ENCODE measurements at places on chromosomes 3 and 15.
A peak's percentile ranks its signal among the peaks of the same experiment; 100 is the strongest.

DNA sequence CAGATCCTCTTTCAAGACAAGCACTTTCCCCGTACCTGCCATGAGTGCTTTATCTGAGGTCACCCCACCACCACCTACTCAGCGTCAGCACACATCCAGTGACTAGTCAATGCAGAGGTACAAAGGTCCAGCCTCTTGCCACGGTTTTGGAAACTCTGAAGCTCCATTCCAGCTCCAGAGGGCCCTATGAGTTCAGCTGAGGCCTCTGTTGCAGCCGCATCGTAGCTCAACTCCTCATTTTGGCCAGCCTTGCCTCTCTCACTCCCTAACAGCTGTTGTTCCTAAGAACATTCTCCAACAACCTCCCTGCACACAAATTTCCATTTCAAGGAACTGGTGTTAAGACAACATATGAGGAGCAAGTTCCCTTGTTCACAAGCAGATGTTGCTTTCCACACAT is 405.1 kb upstream of the PROK2 start:
- no peak for ATAC-seq

GRCh38 chr3:46950650-46951241 is 25.8 kb downstream of the CCDC12 start:
- ATAC-seq: no peak

DNA sequence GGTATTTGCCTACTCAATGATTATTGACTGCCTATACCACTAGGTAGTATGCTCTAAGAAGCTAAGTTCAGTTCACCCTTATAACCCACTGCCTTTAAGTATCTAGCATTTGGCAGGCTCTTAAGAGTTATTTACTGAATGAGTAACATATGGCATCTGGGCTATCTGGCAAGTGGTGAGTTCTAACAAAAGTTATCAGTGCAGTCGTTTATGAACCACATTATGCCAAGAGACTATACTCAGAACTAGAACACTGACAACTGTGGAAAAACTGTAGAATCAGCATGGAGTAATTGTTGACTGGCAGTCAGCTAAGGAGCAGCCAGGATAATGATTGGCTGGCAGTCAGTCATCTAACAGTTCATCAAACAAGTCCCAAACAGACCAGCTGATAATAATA is 25.8 kb downstream of the RAF1 start:
- no peak for ATAC-seq

- ATAC-seq: no peak
These were observed 142.6 kb downstream of the RPLP1 start for GRCh38 chr15:69595009-69595791.

GRCh38 chr3:14906355-14906971 is 40.9 kb upstream of the NR2C2 start:
- no peak for ATAC-seq

GRCh38 chr15:99492716-99493115 is 73.1 kb upstream of the MEF2A start:
- no peak for ATAC-seq

- no peak for ATAC-seq
These were observed 21.7 kb downstream of the FBLN2 start for GRCh38 chr3:13570391-13571194.

GRCh38 chr15:48176957-48177356 is 1.1 kb downstream of the MYEF2 start:
- ATAC-seq: no peak

- ATAC-seq: peak; percentile 56
These were observed 69.4 kb downstream of the SRGAP3 start for GRCh38 chr3:9179826-9180763.

- no peak for ATAC-seq
These were observed 13.6 kb downstream of the PTH1R start for GRCh38 chr3:46891132-46891531.

DNA sequence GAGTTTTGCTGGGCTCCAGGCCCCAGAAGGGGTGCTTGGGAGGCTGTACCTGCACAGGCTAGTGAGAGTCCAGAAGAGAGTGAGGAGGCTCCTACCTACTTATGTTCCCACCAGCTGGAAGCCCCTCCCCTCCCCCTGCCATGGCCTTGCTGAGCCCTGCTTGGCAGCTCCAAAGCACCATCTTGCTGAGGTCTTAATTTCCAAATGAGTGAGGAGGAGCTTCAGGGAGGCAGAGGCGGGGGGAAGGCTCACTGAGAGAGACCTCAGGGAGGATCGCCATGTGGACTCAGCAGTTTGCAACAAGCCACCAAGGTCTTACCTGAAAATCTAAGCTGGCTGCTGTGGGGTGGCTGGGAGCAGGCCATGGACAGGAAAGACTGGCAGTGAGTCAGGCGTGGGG is 8.7 kb upstream of the CACNA2D2 start:
- ATAC-seq: no peak

DNA sequence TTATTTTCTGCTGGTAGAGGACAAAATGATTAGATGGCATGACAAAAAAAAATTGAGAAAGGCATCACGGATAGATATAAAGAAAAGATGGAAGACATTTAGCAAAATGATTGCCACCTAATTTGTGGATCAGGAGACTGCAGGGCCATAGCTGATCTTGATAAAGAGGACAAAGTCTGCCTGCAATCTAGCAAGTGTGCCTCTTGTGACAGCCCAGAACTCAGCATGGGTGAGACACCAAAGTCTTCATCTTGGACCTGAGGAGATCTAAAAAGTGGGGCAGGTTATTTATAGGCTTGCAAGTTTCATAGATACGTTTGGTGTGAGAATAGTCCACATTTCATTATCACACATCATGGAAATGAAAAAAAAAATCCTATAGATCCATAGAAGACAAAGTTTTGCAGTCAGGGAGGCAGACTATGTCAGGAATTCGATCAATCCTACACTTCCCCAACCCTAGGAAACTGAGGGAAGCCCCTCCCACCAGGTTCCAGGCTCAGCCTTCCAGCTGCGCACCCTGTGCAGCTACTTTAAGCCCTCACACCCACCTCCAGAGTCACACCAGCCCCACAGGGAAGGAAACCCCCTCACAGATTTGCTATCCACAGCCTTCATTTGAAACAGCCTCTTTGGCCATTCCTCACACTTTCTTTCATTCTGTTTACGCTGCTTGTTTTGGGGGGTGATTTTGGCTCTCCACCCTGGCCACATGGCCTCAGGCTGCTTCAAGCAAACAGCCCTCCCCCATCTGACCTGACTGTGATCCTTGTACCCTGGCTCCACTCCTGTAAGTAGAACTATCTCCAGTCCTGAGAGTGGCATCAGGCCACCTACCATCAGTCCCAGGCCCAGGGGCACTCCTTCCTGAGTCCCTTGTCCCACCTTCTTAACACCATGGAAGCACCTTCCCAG is 28.1 kb upstream of the KLHL6 start:
- no peak for ATAC-seq

DNA sequence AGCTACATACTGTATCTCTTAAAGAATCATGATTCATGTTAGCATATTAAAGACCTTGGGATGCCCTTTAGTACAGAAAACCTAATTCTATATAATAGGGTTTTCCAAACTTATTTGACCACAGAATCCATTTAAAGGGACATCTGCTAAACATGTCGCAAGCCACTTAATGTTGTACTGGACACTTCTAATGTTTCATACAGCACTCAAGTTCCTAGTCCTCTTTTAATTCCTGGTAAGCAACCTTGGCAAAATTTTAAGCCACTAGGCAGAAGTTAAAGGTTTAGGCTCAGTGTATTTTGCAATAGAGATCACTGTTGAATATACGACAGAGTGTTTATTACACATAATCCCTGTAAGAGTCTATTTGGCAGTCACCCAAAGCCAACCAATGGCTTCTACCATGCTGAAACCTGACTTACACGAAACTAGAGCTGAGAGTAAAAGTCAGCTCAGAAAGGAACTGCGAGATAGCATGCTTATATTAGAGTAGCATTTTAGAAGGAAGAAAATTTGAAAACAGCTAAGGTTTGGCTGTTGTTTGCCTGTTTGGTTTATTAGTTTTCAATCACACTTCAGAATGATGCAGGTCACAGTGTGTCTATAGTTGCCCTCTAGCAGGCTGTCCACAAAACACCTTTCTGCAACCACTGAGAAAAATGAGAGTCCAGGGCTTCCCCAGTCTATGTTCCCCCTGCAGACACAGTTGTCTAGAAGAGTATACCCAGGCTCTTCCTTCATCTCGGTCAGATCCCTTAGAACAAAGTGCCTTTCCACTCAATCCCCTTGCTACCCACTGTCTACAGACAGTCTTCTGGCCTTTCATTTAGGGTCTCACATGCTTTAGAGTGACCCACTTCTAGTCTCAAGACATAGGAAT is 104.4 kb downstream of the FMN1 start:
- no peak for ATAC-seq

GRCh38 chr15:92226020-92226612 is 167.6 kb upstream of the ST8SIA2 start:
- ATAC-seq: peak; percentile 51

DNA sequence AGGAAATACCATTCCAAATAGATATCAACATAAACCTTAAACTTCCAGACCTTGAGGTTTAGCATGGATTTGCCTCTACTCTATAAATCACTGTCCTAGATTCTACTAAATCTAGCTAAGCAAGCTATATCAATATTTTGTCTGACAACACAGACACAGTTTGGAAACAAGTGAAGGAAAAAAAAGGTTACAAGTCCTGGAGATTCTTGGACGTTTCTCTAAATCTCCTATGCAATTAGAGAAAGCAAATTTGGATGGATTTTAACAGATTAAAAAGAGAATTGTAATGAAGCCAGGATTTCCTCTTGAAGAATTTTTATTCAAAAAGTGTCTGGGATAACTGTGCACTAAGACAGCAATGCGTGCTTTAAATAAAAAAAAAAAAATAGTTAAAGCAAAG is 441.1 kb upstream of the DPH6 start:
- ATAC-seq: no peak

- no peak for ATAC-seq
These were observed 24.5 kb downstream of the PLXNB1 start for GRCh38 chr3:48405343-48405881.

DNA sequence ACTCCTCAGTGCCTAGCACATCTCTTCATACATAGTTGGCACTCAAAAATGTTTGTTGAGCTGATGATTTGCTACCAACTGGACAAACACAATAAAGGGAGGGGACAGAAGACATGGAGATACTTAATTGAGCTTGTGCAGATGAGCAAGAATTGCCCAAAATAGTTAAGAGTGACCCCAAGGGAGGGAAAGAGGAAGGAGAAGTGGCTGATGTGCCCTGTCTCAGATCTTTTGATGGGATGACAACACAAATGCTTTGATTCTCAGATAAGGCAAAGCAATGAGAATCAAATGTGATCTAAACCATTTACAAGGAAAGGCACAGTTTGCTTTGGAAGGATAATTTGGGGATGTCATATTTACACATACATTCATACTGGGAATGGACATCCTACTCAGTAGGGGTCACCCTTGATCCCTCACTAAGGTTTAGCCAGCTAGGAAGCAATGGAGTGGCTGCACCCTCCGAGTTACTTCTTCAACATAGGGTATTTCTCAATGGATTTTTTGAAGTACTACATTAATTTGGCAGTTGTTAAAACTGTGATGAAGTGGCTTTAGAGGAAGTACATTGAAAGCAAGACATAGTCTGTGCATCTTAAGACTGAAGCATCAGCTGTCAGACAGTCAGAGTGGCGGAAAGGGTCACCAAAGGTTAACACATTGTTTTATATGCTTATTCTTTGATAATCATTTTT is 21.9 kb upstream of the SSR3 start:
- ATAC-seq: no peak

- ATAC-seq: no peak
These were observed 21.6 kb upstream of the RGMA start for GRCh38 chr15:93110502-93111040.

- peak; percentile 87 for ATAC-seq
These were observed 51.8 kb upstream of the GATM start for GRCh38 chr15:45429941-45430792.

GRCh38 chr3:189195302-189195701 is 23.5 kb downstream of the TPRG1 start:
- no peak for ATAC-seq

DNA sequence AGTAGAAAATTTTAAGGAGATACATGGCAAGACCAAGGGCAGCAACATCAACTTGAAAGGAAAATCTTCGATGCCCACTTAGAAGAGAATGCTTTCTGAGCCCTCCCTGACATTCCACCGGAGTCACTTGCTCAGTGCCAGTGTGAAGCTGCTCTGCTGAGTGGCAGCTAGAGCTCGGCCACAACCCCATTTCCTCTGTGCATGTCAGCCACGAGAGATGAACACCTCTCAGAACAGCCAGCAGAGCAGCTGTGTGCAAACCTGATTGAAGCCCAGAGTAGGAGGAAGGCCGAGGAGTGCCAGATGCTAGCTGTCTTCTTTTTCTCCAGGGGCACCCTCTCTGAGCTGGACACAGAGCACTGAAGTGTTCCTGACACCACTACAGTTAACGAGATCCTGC is 12.2 kb downstream of the TARS3 start:
- no peak for ATAC-seq

DNA sequence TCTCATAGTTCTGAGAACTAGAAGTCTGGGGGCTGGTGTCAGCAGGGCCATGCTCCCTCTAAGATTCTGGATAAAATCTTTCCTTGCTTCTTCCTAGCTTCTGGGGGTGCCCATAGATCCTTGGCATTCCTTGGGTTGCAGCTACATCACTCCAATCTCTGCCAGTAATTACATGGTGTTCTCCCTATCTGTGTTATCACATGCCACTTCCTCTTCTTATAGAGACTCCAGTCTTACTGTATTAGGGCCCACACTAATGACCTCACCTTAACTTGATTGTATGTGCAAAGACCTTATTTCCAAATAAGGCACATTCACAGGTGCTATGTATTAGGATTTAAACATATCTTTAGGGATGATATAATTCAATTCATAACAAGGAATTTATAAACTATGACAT is 618.5 kb downstream of the FGF12 start:
- ATAC-seq: no peak

- ATAC-seq: peak; percentile 9
These were observed 777 bp downstream of the LOXL1 start for GRCh38 chr15:73927003-73927475.

- ATAC-seq: peak; percentile 73
These were observed 54.5 kb upstream of the TBL1XR1 start for GRCh38 chr3:177251755-177252154.

DNA sequence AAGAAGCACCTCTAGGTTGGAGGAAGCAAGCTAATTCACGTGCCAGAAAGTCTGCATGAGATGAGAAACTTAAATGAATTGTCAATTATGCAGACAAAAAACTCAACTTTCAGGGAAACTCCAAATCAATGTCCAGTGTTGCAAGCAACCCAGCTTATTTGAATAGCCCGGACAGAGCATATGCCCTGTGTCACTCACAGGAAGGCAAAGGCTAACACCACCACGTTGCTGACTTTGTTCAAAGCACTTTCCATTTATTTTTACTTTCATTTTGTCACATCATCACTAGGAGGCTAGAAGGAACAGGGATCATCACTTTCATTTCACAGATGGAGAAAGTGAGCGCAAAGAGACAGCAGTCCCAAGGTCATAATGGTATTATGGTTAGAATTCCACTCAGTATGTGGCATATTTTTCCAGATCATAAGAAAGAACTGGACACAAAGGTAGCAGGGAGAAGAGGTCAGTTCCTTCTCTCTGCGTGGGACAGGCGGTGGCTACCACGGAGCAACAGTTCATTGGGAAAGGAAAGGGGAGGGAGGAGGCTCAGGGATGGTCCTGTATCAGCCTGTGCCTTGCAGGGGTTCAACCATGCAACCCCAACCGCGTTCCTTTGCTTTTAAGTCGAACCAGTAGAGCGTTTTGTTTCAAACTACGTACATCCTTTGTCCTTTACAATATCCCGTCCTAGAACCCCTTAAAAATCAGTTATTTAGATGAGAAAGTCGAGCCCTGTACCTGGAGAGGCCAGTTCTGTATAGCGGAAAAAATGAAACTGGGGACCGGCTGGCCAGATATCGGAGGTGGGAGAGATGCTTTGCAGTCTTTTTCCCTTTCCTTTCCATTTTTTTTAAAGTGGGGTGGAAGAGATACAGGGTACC is 1.1 kb downstream of the HEG1 start:
- ATAC-seq: peak; percentile 31

Measured in stimulated activated memory B cell treated with anti-CD40 and anti-IgM and Interleukin-4, amounts not matched to agents 10 μg/mL and 1 μg/mL and 100 μg/mL, for 72 hours (primary cell).